ENCODE measurements at places on chromosomes 16 and 17. TPM values are rescaled to one million over a fixed set of nuclear protein-coding genes. Genes with fewer than 3 reads are reported as not detected.

The LGALS9B gene
- not detected for total RNA-seq

- no peak for DNase-seq
Measured at GRCh38 chr16:23944381-23944780, 108.6 kb downstream of the PRKCB start.

The PDF gene
- 11.4 TPM for total RNA-seq

GRCh38 chr17:78645421-78646295 is 68.5 kb upstream of the DNAH17 start:
- DNase-seq: peak; percentile 62

DNA sequence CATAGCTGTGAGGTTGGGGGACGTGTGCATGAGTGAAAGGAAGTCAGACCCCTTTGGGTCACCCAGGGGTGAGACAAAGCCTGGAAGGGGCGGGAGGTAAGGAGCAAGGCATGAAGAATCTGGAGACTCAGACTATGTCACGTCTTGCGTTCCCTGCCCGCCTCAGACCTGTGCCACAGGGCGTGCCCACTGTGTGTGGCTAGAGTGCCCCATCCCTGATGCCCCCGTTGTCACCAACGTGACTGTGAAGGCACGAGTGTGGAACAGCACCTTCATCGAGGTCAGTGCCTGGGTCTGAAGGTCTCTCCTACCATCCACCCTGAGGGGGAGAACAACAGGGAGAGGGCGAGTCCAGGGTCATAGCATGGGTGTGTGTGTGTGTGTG is 15.1 kb upstream of the PDK2 start:
- no peak for DNase-seq

- peak; percentile 2 for DNase-seq
Measured at GRCh38 chr17:69326377-69327059, 415 bp downstream of the ABCA5 start.

- DNase-seq: no peak
Measured at GRCh38 chr16:53752560-53752959, 48.6 kb downstream of the FTO start.

- no peak for DNase-seq
Measured at GRCh38 chr16:65375651-65376050, 253.8 kb upstream of the CDH11 start.

- no peak for DNase-seq
Measured at GRCh38 chr16:10547708-10548107, 32.7 kb downstream of the EMP2 start.

GRCh38 chr16:17510567-17510966 is 39.8 kb upstream of the XYLT1 start:
- no peak for DNase-seq

DNA sequence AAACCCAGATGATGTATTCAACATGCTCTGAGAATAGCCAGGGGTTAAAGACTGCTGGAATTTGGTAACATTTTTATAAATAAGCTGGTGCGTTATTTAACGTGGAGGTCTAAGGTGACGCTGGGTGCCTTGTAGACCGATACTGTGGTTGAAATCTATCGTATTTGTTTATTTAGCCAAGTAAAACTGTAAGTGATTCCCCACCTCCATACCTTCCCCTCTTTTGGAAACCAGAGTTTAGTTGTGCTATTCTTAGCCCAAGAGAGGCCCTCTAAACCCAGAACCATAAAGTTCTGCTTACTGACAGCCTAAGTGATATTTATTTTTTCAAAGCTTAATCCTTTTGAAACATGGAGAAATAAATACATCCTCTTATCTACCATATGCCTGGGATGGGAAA is 744.5 kb downstream of the WWOX start:
- DNase-seq: no peak

DNA sequence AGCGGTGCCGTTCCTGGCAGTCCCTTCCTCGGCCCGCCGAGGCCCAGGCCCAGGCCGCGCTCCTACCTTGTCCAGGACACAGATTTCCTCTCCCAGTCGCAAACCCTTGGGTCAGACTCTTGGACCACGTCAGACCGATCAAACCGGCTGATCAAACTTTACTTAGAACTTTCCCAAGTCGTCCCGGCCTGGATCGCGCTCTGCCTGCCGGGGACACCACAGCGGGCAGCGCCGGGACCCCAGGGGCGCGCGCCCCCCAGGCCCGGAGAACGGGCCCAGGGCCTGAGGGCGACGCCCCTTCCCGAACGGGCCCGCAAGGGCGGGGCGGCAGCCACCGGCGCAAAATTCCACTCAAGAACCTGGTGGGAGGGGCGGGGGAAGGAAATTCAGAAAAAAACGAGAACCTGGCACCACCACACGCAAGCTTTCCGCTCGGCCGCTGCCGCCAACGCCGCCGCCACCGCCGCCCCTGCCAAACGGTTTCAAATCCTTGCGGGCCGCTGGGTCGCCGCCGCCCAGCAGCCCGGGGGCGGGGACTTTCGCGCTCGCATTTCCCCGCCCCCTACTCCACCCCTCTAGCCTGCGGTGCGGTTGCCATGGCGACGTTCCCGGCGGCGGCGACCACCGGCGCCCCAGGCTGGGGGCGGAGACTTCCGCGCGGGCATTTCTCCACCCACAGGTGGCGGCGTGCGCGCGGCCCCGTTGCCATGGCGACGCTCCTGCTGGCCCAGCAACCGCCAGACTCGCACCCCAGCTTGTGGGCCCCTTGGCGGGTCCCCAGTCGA is at the start of gene CEP112:
TSS of gene CEP112 (minus strand) at position 541 of the 785 bp plus-strand sequence.
- DNase-seq: peak; percentile 76

DNA sequence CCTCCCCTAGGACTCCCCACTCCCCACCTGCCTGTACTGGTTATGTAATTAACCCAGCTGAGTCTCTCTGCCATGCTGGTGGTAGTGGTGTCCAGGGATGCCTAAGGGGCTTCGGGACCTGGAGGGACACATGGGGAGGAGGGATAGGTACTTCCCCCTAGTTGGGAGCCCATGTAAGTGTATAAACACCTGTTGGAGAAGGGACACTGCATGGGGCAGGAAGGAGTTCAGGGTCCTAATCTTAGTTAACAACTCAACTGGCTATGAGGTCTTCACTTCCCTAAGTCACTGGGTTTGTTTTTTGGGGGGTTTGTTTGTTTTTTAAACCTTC is 1.3 kb downstream of the RASL10B start:
- no peak for DNase-seq

DNA sequence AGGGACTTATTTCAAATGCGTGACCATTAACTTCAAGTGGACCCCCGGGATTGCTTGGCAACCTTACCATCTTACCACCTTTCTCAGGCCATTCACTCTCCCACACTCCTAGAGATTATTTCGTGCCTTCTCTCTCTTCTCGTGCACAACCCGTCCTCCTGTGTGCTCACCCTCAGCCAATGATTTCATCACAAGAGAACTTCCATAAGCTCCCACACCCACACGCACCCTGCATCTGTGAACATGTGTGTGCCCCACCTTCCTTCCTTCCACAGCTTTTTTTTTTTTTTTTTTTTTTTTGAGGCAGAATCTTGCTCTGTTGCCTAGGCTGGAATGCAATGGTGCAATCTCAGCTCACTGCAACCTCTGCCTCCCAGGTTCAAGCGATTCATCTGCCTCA is 27.4 kb upstream of the CDH3 start:
- DNase-seq: no peak

DNA sequence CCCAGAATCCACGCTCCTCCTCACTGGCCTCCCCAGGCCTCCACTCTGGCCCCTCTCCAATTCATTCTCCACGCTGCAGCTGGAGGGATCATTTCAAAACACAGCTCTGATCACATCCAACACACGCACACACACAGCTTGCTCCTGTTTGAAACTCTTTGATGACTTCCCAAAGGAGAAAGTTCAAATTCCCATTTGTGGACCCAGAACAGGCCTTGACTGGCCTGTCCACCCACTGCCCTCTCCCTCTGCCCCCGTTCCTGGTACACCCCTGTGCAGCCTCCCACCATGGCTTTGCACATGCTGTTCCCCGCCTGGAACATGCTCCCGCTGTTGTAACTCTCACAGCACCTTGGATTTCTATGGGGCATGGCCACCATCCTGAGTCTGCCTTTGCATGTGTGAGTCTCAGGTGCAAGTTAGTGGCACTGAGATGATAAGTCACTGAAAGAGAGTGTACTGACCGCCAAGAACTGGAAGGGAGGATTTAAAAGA is 100.0 kb downstream of the GSG1L start:
- DNase-seq: no peak

DNA sequence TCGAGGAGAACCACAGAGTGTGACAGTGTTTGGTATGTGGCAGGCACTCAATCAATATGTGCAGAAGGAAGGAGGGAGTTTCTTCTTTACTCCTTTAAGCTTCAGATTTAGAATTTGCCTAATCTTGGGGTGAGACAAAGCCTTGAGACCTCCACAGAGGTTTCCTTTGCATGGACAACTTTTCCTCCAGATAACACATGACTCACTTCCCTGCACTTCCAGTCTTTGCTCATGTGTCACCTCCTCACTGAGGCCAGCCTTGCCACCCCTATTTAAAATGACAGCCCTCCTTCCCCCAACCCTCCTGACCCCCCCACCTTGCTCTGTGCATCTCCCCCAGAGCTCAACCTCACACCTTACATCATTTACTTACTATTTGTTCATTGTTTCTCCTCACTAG is 17.4 kb upstream of the NOS2 start:
- DNase-seq: no peak

The NAGS gene
- total RNA-seq: 0.20 TPM

DNA sequence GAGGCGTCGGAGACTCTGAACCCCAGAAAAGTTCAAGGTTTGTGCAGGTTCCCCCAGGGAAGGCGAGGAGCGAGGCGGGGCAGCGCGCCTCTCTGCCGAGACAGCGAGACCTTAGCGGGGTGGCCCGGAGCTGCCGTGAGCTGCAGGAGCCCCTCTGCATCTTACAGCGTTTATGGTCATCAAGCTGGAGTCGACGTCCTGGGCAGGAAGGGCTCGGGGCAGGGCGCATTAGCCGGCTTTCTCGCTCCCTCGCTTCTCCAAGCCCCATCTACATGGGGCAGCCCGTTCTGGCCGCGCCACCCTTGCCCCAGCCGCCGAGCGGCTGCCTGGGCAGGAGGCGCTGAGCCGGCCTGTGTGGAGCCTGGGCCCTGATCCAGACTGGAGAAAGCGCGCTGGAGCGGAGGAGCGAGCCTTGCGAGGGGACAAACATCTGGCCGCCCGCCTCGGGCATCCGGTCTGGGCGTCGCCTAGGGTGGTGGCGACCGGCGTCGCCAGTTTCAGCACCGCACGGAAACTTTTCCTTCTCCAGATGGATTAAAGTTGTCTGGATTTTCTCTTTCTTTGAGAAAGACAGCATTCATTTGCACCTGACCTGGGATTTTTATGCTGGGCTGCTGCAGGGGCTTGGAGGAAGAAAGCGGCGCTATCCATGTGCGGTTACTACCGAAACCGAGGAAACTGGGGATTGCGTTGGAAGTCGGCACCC is 750 bp downstream of the TMEM132E start:
- DNase-seq: no peak

- no peak for DNase-seq
Measured at GRCh38 chr17:35449371-35449931, 885 bp upstream of the SLFN13 start.

The INTS2 gene
- total RNA-seq: 14.9 TPM

- DNase-seq: no peak
Measured at GRCh38 chr17:70168044-70168976, 1.0 kb upstream of the KCNJ2 start.

DNA sequence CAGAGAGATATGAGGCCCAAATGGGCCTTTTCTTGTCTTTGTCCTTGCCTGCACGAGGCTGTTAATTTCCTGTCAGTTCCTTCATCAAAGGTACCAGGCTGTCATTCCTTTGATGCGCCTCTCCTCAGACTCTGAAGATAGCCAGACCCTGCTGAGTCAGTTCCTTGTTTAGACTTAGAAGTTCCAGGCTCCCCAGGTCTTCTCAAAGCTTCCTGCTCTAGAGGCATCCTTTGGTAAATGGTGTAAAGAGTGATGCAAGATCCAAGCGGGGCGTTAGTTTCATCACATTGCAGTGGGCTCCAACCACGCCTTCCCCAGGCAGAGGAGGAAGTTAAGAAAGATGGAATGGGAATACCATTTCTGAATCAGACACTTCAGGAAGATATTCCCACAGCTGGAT is 4.0 kb upstream of the CDH11 start:
- no peak for DNase-seq

The PRSS33 gene
- not detected for total RNA-seq

GRCh38 chr16:19166500-19166899 is 1.5 kb upstream of the SYT17 start:
- DNase-seq: no peak

DNA sequence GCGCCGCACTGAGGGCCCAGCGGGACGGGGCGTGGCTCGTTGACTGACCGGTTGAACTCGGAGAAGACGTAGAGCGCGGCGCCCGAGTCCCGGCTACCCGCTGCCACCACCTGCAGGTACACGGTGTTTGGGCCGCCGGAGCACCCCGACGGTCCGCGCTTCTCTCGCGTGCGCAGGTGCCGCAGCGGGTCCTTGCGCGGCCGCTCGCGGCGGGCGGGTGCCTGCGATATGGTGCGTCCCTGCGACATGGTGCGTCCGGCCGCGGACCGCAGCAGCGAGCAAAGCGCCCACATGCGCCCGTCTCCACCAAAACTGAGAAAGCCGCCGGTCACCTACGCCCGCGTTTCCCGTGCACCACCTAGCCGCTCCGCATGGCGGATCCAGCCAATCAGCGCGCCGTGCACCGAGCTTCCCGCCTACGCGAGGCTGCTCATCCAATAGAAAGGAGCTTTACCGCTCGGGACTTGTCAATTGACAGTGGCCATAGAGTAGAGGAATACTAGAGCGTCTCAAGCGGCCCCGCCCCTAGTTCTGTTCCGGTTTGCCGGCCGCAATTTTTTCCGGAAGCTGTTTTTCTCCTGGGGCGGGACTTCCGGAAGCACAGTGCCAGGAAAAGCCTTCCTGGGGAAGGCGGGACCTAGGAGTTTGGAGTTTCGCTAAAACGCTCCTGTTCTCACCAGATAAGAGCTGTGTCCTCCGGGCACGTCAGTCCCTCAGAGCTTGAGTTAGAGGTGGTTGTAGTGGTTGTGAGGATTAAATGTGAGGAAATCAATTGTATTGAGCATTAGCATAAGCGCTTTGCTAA is at the start of gene ELAC2:
TSS of gene ELAC2 (minus strand) at position 373 of the 805 bp plus-strand sequence. CDS start at position 293, 80 bp downstream.
- peak; percentile 94 for DNase-seq

The SAP30BP gene
- 198 TPM for total RNA-seq

The SRCAP gene
- total RNA-seq: 89.0 TPM

GRCh38 chr16:5323284-5324141 is 225.9 kb upstream of the EEF2KMT start:
- DNase-seq: no peak

DNA sequence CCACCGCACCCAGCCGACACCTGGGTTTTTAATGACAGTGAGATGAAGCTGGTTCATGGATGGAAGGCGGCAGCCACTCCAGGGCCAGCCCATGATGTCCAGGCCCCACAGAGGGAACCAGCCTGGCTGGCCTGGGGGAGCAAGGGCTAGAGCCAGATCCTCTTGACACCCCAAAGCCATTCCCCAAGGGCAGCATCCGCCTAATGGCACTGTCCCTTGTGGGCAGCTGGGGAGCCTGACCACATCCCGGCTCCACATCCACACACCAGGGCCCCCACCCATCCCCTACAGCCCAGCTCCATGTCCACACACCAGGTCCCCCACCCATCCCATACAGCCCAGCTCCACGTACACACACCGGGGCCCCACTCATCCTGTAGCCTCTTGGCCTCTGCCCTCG is 53.3 kb upstream of the ACSF3 start:
- no peak for DNase-seq

DNA sequence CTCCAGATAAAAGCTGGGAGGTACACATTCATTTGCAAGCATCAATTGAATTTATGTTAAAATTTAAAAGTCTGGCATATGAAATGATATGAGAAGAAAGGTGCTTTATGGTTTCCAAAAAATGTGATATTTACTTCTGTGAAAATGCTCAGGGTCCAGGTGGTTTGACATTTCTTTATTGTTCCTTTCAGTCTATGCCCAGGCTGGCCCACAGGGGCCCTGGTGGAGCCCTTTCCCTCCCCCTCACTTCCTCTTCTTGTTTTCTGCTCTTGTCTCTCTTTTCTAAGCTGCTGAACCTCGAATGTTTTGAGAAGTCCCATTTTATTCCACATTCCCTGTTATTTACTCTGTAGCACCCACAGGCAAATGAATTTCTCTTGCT is 127.8 kb downstream of the HS3ST3B1 start:
- peak; percentile 54 for DNase-seq

Data from naive thymus-derived CD4-positive, alpha-beta T cell (primary cell).